ENCODE measurements at places on chromosomes 11 and 22.

- DNase-seq: no peak
Measured at GRCh38 chr11:37605229-37605628, 1007.2 kb upstream of the RAG2 start.

DNA sequence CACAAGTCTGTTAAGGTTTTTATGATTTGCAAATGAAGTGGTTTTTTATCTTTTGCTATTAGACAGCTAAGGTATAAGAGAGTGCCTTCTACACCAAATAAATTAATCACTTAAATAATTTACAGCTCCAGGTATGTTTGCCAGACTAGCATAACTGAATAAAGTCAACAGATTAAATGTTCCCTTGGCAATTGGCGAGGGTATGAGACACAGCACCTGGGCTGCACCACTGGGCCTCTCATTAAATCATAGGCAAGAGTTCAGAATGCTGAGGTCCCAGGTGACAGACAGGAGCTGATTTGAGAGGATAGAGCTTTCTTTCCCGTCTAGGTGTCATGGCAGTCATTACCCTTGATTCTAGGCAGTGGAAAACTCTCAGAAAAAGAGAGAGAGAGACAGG, 62.6 kb upstream of the WT1 start:
- no peak for DNase-seq

DNA sequence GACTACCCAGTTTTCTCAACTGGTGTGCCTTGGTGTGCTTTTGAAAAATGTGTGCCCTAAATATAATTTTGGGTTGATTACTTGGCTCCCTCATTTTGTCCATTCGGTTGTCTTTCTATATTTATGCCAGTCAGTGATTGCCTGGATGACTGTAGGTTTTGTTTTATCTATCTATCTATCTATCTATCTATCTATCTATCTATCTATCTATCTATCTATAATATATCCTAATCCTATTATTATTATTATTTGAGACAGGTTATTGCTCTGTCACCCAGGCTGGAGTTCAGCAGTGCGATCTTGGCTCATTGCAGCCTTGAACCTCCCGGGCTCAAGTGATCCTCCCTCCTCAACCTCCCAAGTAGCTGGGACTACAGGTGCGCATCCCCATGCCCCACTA, 111.4 kb upstream of the GRK3 start:
- no peak for DNase-seq

DNA sequence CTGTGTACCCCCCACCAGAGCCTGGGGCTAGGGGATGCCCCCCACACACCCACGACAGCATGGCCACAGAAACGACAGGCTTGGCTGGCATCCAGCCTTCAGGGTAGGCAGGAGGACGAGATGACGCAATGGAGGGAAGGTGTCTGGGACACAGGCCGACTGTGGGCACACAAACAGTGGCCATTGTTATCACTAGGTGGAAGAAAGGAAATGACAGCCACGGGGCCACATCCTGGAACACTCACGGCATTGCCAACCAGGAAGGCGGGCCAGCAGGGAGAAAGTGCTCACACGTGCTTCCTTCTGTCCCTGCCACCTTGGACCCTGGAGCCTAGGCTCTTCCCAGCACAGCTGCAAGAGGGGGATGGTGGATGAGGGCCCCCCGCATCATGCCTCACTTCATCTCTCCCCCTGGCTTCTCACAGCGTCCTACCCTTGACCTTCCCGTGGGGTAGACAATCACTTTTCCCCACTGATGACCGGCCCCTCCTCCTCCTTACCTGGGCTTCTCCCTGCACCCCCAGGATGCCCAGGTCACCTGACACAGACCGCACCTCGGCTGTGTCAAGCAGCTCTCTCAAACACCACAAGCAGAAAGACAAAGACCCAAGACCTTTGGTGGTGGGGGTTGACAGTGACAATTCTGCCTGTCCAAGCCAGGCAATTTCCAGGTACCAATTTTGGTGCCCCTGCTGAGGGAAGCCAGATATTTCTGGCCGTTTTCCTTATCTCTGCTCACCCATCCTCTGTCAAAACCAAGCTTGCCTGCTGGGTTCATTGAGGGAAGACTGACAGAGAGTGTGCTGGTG, 8.6 kb downstream of the PLA2G6 start:
- DNase-seq: no peak

DNA sequence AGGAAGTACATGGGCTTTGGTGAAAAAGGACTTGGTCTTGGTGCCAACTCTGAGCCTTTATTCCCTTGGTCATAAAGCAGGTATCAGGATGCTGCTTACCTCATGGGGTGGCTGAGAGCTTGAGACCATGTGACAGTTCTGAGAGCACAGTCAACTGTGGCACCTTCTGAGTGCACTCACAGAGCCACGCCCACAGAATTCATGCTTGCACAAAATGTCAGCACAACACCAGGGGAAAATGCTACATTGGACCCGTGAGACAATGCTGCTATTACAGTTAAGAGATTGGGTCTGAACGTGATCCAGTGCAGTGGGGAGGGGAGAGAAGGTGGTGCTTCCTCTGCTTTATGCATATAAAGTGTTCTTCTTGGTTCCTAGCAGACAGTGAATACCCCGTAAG, 79.5 kb upstream of the SPON1 start:
- DNase-seq: no peak

DNA sequence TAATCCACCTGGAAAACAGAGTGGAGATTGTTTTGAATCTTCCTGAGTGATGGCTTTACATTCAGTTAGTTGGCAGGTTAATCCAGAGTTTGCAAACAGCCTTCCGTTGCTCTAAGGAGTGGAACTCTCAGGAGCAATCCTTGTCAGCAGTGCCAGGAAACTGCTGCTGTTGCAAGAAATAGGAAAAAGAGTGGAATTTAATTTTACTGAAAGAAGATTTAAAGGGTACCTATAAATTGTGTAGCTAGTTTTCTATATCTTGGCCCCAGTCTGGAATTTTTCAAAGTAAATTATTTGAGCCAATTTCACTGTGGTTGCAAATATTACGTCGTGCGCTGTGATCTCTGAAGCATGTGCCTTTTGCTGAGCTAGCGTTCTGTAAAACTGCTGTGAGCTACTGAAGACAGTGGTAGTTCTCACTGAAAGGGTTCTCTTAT, 55.5 kb upstream of the SLC5A12 start:
- DNase-seq: no peak

- DNase-seq: no peak
Measured at GRCh38 chr11:76135491-76135890, 70.8 kb downstream of the WNT11 start.

DNA sequence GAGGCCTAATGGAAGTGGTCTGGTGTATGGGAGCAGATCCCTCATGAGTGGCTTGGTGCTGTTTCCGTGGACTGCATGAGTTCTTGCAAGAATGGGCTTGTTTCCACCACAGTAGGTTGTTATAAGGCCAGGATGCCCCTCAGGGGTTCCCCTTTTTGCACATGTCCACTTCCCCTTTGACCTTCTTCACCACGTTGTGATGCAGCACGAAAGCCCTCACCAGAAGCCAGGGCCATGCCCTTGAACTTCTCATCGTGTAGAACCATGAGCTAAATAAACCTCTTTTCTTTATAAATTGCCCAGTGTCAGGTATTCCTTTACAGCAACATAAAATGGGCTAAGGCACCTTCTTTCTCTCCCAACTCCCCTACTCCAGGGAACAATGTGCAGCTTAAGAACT, 2.8 kb upstream of the NARS2 start:
- no peak for DNase-seq

DNA sequence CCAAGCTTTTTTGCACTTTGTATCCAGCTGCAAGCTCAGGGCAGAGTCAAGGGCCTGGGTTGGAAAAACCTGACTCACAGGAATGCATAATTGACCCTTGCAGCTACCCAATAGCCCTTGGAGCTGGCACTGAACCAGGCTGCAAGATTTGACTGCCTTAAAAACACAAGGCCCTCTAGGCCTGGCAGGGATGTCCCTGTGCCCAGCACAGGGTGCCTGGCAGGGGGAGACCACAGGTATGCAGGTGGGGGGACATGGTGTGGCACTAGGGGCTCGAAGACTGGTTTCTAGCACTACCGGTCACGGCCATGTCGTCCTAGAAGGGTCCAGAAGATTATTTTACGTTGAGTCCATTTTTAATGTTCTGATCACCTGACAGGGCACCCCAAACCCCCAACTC, 30.2 kb downstream of the SBF1 start:
- peak; percentile 44 for DNase-seq

DNA sequence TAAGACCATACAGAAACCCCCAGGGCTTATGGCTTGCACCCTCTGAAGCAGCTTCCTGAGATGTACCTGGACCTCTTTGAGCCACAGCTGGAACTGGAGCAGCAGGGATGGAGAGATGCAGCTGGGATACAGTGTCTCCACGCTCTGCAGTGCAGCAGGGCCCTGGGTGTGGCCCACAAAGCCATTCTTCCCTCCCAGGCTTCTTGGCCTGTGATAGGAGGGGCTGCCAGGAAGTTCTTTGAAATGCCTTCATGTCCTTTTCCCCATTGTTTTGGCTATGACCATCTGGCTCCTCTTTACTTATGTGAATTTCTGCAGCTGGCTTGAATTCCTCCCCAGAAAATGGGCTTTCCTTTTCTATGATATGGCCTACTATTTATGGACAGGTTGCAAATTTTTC, 37.1 kb upstream of the RAB38 start:
- no peak for DNase-seq

GRCh38 chr11:46513934-46514342, 79.9 kb downstream of the AMBRA1 start:
- DNase-seq: no peak

DNA sequence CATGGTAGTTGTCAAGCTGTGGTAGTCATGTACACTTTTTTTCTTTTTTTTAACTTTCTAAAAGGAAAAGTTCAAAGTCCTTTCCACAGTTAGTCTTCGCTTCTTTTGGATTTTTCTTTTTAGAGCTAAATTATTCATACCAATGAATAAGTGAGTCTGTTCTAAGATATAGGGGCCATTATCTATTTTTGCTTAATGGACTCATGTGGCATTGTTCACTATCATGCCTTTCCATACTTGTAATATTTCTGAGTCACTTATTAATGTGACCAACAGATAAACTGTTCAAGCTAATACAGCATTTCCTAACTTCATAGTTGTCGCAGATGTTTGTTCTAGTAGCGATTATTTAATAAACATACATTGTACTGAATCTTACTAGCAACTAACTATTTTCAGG, 8.0 kb upstream of the B3GNT6 start:
- no peak for DNase-seq

DNA sequence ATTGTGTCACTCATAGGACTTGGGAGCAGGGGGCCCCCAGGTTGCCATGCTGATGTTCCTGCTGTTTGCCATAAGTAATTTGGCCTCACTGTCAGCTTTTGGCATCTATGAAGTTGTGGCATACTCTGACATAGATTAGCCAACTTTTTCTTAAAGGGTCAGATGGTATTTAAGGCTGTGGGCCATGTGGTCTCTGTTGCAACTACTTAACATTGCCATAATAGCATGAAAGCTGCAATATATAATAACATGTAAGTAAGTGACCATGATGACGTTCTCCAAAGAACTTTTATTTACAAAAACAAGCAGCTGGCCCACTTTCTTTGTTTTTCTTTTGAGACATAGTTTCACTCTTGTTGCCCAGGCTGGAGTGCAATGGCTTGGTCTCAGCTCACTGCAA, 2.2 kb upstream of the TMEM216 start:
- no peak for DNase-seq

- DNase-seq: no peak
Measured at GRCh38 chr11:59009661-59010060, 70.4 kb downstream of the GLYATL1 start.

DNA sequence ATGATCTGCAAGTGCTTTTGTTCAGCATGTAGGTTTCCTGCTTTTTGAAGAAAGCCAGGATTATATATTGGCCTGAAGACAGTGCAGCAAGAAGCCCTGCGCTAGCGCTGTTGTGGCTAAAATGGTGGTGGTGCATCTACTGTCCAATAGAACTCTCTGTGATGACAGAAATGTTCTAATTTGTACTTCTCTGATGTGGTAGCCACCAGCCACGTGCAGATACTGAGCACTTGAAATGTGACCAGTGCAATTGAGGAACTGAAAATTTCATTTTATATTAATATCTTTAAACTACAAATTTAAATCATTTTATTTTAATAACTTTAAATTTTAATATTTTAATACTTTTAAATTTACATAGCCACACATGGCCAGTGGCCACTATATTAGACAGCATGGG, 73.0 kb upstream of the PAX6 start:
- DNase-seq: no peak

- DNase-seq: no peak
Measured at GRCh38 chr11:75246671-75247350, 6.2 kb downstream of the TPBGL start.

- no peak for DNase-seq
Measured at GRCh38 chr11:75667831-75668450, 897 bp downstream of the MAP6 start.

- no peak for DNase-seq
Measured at GRCh38 chr22:36900880-36901279, 12.5 kb upstream of the CSF2RB start.

DNA sequence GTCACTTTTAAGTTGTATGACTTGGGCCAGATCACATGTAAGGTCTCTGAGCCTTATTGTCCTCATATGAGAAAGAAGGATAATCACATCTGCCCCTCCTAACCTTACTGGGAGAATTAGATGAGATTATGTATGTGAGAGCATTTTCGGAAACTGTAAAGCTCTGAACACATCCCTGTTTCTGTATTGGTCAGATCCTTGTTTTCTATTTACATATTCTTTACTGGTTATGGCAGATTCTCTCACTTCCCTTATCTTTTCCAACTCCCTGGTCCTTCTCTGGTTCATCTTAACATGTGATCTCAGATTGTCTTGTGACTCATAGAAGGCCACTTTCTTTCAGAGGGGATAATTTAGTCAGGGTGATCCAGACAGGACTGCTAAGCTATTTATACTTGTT, 41.8 kb downstream of the CCDC81 start:
- DNase-seq: no peak

- no peak for DNase-seq
Measured at GRCh38 chr11:69637941-69638871, 2.8 kb upstream of the CCND1 start.

All from GM04504 (cell line).